CD4-positive, alpha-beta T cell treated with Interleukin-6 for 4 hours (primary cell): ENCODE measurements at places on chromosomes 11 and 22.

- peak; percentile 90 for DNase-seq
Measured at GRCh38 chr11:64204464-64204989, 2.0 kb upstream of the FERMT3 start.

- DNase-seq: no peak
Measured at GRCh38 chr11:33063326-33063881, 24.0 kb downstream of the TCP11L1 start.

GRCh38 chr22:28711820-28712777 is 29.5 kb downstream of the CHEK2 start:
- no peak for DNase-seq

GRCh38 chr11:134510233-134511040 is 98.4 kb upstream of the B3GAT1 start:
- no peak for DNase-seq

DNA sequence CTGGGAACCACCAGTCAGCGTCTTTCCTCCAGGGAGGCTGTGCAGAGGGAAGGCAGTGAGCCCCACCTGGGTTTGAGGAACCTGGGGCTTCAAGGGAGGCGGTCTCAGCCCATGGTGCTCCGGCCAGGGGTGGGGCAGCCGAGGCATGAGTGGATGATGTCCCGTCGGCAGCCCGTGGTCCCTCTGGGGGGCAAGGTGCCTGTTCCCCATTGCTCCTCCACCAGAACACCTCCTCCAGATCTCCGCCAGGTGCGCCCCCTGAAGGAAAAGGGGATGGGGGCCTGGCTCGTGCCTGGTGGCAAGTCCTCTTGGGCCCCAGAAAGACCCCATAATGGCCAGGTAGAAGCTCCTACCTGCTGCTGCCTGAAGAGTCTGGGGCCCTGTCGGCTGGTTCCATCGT is 94.1 kb downstream of the KCNQ1 start:
- no peak for DNase-seq

- no peak for DNase-seq
Measured at GRCh38 chr22:50251477-50252081, 514 bp upstream of the HDAC10 start.

- DNase-seq: no peak
Measured at GRCh38 chr11:7427733-7428132, 57.6 kb upstream of the OLFML1 start.

GRCh38 chr11:16292167-16292859 is 64.0 kb downstream of the SOX6 start:
- no peak for DNase-seq

DNA sequence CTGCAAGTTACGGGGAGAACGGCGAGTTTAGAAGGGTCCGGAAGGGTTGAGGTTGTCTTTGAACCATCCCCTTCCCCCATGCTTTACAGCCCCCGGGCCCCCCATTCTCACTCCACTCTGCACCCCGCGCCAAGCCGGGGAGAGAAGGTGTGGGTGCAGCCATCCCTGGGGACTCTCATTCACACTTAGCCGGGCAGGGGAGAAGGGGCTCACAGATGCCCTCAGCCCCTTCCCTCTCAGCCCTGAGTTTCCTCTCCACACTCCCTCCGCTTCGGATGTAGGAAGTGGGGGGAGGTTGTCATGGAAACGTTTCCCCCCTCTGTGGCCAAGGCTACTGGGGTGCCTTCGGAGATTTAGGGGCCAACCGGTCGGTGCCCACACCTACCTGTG is 334 bp downstream of the CADM1 start:
- no peak for DNase-seq

GRCh38 chr11:69193629-69194028 is 37.9 kb downstream of the SMIM38 start:
- no peak for DNase-seq

DNA sequence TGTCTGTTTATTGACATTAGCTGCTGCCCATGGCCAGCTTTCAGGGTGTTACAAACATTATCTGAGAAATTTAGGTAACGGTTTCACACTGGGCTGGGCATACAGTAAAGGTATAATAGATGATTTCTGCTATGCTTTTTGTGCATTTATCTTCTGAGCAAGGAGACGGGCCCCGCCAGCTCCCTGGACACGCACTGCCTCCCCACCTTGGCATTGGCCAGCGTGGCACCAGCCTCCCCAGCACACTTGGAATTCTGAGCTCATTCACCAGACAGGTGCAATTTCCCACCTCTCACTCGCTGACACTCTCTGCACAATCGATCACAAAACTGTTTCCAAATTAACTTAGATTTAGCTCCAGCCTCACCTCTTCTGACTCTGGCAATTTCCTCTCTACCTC is 222.8 kb downstream of the CEP164 start:
- DNase-seq: no peak

GRCh38 chr11:118749429-118749828 is 41.5 kb downstream of the DDX6 start:
- no peak for DNase-seq

- DNase-seq: peak; percentile 37
Measured at GRCh38 chr11:46112961-46113607, 8.2 kb downstream of the PHF21A start.
